NCI-H187 (cell line): ENCODE measurements at places on chromosomes 5 and 9.

GRCh38 chr9:96241391-96241809 lies 60.6 kb downstream of the HSD17B3 start:
- DNase-seq = no peak

GRCh38 chr5:178107756-178108310 lies 5.5 kb upstream of the N4BP3 start:
- no peak for DNase-seq

- no peak for DNase-seq
These were observed 68.9 kb upstream of the GOLM1 start for GRCh38 chr9:86168256-86168655.

DNA sequence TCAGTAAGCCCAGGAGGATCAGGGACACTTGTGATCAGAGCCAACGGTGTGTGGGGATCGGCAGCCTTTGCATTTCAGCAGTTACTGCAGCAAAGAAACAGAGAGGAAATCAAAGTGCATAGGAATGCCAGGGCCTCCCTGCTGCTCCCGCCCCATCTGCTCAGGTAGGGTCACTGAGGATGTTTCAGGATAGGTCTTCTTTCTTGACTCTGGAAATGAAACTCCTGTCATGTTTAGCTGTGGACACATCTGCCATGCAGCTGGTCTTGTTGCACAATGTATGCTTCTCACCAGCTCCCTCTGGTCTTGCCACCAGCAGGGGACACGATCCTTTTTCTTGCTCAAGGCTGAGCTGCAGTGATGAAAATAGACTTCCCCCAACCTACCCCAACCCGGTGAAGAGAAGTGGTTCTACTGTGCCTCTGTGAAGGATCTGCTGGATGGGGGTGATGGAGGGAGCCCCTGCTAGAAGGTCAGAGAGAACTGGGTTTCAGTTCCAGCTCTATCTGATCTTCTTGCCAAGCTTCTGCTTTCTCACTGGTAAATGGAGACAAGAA lies 185.2 kb upstream of the KLF4 start:
- no peak for DNase-seq

GRCh38 chr5:164048359-164048926 lies 543.0 kb downstream of the MAT2B start:
- DNase-seq = no peak

- no peak for DNase-seq
These were observed 213.6 kb downstream of the PAX5 start for GRCh38 chr9:36820392-36820861.

GRCh38 chr5:12315461-12315860 lies 411.2 kb upstream of the CTNND2 start:
- no peak for DNase-seq

GRCh38 chr9:21331676-21332402 lies 3.4 kb downstream of the KLHL9 start:
- DNase-seq = no peak

- no peak for DNase-seq
These were observed 2.1 kb downstream of the RPL7A start for GRCh38 chr9:133349965-133350616.

DNA sequence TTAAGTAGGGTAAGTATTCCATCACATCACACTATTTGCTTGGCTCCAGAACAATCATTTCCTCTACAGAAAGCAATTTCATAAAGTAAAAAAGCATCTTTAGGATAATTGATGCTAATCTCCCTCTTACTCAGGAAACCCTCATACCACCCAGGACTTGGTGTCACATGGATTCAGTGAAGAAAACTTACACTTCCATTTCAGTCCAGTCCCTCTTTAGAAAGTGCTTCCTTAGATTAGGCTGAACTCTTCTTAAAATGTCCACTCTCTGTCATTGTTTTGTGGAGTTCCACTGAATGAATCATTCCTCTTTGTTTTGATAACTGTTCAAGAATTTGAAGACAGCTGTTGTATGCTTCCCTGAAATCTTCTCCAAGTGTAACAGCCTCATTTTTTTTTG lies 144.0 kb upstream of the ZNF462 start:
- DNase-seq = no peak

- DNase-seq = no peak
These were observed 195.7 kb downstream of the PALM2AKAP2 start for GRCh38 chr9:109975574-109976295.

- no peak for DNase-seq
These were observed 84.6 kb downstream of the HMHB1 start for GRCh38 chr5:143896516-143896915.

- DNase-seq = no peak
These were observed 82.8 kb upstream of the TLX3 start for GRCh38 chr5:171226096-171226754.

GRCh38 chr9:28407351-28407750 lies 834.1 kb upstream of the C9orf72 start:
- no peak for DNase-seq

GRCh38 chr9:128454991-128455390 lies 815 bp upstream of the ODF2 start:
- no peak for DNase-seq

GRCh38 chr9:84754881-84755280 lies 85.4 kb downstream of the NTRK2 start:
- no peak for DNase-seq

GRCh38 chr5:119010206-119010605 lies 21.9 kb upstream of the DTWD2 start:
- DNase-seq = no peak

DNA sequence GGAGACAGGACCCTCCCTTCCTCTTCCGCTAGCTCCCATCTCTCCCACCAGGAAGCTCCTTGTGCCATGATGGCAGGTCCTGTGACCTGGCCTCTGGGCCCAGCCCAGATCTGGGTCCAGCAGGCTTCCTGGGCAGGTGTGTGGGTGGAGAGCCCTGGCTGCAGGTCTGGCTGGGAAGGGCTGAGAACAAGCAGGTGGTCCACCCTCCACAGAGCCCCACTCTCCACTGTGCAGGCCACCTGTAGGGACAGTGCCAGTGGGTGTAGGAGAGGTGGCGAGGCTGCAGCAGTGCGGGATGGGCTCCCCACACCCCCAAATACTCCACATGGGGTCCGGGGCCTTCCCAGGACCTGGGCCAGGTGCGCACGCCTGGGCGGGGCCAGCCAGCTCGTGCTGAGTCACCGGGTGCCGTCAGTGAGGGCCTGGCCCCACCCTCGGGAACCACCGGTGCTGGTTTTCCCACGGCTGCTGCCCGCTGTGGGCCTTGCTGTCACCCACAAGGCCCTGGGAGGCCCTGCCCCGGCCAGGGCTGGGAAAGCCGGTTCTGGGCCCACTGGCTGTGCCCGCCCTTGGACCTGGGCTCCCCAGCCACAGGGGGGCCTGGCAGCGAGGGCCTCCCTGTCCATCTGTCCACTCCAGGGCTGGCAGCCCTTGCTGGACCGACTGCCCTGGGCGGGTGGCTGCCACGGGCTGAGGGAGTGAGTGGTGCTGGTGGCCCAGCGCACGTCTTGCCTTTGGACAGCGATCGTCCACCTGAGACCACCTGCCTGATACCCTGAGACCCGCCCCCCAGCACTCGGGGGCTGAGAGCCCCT lies 9.3 kb upstream of the NRARP start:
- no peak for DNase-seq

- DNase-seq = no peak
These were observed 19.2 kb downstream of the KCTD16 start for GRCh38 chr5:144189800-144190429.

DNA sequence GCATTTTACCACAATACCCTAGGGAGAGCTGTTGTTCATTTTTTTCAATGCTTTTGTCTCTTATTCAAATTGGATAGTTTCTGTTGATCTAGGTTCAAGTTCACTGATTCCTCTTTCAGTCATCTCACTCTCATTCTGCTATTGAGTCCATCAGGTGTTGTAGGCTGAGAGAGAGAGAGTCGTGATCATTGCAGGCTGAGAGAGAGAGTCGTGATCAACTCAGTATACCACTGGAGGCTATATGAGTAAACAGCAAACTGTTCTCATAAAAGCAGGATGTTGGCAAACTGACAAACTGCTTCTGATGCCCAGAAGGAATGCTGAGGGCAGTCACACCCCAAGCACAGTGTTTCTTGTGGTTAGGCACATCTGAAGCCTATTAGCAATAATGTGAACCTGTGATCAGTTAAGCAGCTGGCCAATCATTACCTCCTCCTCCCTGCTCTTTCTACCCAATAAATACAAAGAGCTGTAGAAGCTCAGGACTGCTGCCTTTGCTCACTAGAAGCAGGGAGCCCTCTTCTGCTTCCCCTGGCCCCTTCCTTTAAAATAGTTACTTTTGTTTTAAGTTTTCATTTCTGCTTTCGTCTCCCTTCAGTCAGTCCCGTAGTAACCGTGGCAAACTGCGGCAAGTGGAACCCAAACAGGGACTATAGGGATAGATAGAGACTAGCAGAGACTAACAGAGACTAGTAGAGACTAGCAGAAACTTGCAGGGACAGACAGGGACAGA lies 476.1 kb upstream of the ACO1 start:
- DNase-seq = no peak

DNA sequence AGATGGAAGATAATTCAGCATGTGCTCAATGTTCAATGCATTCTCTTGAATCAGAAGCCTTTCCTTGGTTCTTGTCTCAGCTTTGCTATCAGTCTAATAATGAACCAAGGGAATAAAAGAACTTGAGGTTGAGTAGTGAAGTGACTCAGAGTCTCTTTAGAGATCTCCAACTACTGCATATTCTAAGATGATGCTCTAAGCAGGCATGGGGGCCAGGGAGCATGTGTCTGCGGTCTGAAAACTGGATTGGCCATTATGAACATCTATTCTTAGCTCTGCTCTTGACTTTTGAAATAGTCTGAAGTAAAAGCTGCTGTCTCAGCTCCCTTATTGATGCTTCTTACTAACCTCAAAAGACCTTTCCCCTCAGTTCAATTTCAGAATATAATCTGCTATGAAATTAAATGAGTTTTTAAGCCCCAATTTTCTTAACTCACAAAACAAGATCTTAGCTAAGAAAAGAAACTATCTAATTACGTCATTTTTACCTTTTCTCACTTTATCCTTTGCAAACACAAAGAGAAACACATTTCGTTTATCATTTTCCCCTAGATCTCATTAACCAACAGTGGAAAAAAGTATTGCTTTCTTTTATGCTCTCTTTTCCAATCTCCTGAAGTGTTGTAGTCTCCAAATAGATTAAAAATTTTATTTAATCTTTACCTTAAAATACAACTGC lies 44.8 kb downstream of the PLCXD3 start:
- DNase-seq = no peak

- DNase-seq = no peak
These were observed 726.4 kb upstream of the TYRP1 start for GRCh38 chr9:11966786-11967185.

GRCh38 chr5:140321796-140322195 lies 18.9 kb upstream of the PFDN1 start:
- no peak for DNase-seq

- DNase-seq = no peak
These were observed 143.8 kb downstream of the PAPPA start for GRCh38 chr9:116297346-116297745.

DNA sequence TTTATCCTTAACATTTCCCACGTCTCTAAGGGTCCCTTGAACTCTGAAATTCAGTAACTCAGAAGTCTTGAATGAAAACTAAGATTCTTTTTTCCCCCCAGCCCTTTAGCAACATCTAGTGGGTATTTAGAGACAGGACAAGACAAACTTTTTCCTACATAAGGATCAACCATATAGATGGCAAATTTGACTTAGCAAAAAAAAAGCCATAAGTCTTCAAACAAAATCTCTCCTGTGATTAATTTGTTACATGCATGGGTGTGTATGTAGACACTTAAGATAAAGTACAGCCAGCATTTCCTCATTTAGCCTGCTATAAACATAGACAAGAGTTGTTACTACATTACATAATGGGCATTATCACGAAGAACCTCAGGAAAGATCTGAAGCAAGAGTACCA lies 29.1 kb upstream of the ANKRD31 start:
- DNase-seq = no peak

GRCh38 chr9:4939118-4939561 lies 45.9 kb upstream of the JAK2 start:
- DNase-seq = no peak

GRCh38 chr9:19411316-19411715 lies 2.5 kb downstream of the ACER2 start:
- DNase-seq = no peak

DNA sequence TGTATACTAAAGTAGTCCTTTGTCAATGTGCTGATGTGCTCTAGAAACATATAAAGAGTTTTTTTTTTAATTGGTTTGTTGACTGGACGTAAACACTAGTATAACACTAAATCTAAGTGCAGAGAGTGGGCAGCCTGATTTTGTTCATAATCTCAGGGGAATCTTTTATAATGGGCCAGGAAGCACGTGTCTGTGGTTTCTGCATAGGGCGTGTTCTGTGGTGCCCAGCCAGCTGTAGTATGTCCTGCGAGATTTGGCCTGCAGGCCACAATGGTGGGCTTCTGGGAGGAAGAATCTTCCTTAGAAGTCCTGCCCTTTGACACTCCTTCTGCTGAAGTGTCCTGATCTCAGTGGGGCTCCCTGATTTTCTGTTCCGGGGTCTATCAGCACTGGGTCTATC lies 49.0 kb upstream of the DHFR start:
- no peak for DNase-seq

DNA sequence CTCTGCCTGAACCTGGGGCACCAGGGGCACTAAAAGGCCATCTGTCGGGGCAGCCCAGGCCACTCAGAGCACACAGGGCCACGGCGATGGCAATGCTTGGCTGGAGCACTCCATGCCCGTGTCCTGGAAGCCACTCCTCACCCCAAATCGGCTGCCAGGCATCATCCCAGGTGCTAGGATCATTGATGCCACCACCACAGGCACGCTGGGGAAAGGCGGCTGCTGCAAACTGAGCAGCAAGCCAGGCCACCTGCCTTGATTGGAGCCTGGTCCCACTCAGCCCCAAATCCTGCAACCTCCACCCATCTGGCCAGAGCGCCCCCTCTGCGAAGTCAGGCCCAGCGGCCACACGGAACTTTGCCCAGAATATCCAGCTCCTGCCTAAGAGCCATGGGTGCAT lies 67.8 kb downstream of the DEPDC1B start:
- DNase-seq = no peak

GRCh38 chr5:172788771-172789686 lies 18.0 kb upstream of the DUSP1 start:
- no peak for DNase-seq

- DNase-seq = no peak
These were observed 110.9 kb downstream of the GRIA1 start for GRCh38 chr5:153601377-153601776.

DNA sequence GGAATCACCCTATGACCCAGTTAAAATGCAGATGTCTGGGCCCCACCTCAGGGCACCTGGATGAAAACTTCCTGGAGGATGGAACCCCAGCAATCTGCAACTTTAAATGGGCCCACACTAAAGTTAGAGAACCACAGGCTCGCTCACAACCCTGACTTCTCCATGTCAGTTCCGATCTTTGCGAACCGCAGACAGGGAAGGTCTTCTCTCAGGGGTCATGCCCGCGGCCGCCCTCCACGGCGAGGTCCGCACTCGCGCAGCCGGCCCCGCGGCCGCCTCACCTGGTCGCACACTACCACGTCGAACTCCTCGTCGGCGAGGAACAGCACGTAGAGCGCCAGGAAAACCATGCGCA lies 499 bp downstream of the ALG2 start:
- DNase-seq = no peak
